ENCODE measurements at places on chromosomes 2 and 18.

GRCh38 chr2:182444170-182444569 lies 17.3 kb upstream of the PDE1A start:
- DNase-seq = no peak

DNA sequence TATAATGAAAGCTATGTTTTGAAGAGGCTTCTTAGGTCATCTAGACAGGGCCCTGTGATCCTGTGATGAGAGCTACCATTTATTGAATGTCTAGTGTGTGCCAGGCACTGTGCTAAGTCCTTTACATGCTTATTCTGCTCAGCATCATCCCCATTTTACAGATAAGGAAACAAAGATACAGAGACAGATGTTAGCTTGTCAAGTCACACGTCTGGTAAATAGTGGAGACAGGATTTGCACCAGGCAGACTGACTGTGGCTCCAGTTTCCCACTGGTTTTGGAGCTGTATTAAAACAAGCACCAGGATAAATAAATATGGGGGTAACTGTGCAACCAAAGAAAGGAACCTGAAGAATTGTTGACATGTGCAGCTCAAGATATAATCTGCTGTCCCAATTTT lies 19.2 kb upstream of the EML6 start:
- no peak for DNase-seq

- DNase-seq = no peak
Measured at GRCh38 chr2:232333361-232334135, 45.0 kb upstream of the ALPP start.

DNA sequence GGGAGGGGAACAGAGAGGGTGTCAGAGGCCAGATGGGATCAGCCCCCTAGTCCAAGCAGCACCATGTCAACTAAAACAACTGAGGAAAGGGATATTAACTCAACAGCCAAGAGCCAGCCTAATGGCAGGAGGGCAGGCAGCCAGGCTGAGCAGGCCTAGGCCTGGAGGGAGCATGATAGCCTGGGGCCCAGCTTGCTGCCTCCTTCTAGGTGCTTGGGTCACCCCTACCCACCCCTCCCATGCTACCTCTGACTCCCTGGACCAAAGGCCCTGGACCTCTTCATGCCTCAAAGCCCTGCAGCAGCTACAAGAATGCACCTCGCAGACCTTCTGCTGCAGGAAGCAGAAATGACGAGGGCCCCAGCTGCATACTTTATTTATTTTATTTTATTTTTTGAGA lies 22.1 kb upstream of the TNS1 start:
- DNase-seq = no peak

DNA sequence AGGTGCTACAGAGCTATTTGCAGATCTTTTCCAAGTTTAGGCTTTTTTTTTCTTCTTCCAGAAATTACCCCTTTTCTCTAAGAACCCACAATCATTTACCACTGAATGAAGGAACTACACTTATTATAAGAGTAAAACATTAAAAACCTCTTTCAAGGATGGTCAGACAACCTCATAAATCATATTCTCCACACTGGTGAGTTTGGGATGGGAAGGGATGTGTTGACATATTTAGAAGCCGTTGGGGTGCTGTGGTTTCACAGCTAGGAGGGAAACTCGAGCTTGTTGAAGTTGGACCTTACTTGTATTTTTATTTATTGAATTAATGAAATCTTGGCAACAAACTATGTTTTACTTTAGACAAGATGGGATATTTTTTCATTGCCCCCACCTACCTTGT lies 289.4 kb upstream of the MEIS1 start:
- no peak for DNase-seq

DNA sequence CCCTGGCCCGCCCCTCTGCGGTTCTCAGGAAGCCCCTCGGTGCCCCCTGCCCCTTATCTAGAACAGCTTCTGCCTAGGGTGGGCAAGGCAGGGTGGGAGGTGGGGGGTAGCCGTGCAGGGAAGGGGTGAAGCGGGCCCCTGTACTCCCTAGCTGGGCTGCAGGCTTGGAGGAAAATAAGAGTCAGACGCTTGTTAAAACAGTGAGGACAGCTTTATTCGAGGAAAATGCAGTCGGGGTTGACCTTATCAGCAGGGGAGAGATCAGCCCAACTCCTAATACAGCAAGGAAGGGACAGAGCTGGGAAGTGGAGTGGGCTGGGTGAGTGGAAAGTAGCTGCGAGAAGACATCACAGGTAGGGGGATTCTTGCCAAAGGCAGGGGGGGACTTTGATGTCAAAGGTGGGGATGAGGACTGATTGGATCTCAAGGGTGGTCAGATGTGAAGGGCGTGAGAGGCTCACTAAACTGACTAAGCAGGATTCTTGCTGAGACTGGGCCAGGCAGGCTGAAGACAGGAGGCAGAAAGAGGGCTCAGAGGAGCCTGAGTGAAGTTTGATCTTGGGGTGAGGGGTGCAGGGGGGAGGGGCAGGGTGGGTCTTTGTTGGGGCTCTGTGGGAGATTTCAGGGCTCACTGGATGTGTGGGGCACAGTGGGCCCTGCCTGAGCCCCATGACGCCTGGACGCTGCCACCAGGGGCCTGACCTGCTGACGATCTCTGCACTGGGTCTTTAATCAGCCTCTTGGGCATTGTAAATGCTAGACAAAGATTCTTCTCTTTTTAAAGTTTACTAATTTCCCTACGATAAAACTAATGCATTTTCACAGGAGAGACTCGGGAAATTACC lies 29.9 kb downstream of the HPCAL1 start:
- no peak for DNase-seq

GRCh38 chr18:76361219-76361618 lies 133.8 kb downstream of the ZNF516 start:
- no peak for DNase-seq
